ENCODE measurements at places on chromosomes 2 and 18. TPM values are rescaled to one million over a fixed set of nuclear protein-coding genes. Genes with fewer than 3 reads are reported as not detected.

Gene COL5A2
- total RNA-seq: 111 TPM

Gene DES
- total RNA-seq: 29.5 TPM

Gene NOL4
- under 0.01 TPM for total RNA-seq

Gene RBM45
- 15.4 TPM for total RNA-seq

Gene CYS1
- total RNA-seq: 2.4 TPM

Gene CDCA7
- total RNA-seq: 0.16 TPM

Gene IL1RN
- 3.8 TPM for total RNA-seq

Gene IL1F10
- not detected for total RNA-seq

Gene FAM110C
- 7.2 TPM for total RNA-seq

Gene DNAJC5G
- total RNA-seq: not detected

Gene MROH2A
- not detected for total RNA-seq

Gene ZNF396
- 4.3 TPM for total RNA-seq

Gene APOB
- 4.3 TPM for total RNA-seq

Gene PAX8
- total RNA-seq: 2.6 TPM

Gene TMEM150A
- 40.0 TPM for total RNA-seq

Gene FARP2
- 40.3 TPM for total RNA-seq

Gene MYL12B
- total RNA-seq: 371 TPM

Gene NEU2
- not detected for total RNA-seq

Gene VWC2L
- total RNA-seq: not detected

Gene PID1
- total RNA-seq: 60.3 TPM

Gene NOSTRIN
- total RNA-seq: 35.0 TPM

Gene GALNT1
- total RNA-seq: 46.5 TPM

Gene ALPP
- total RNA-seq: not detected

Gene RAB17
- 43.9 TPM for total RNA-seq

Gene ANKRD30BL
- not detected for total RNA-seq

Gene LRP2
- total RNA-seq: under 0.01 TPM

Gene IL1R1
- 206 TPM for total RNA-seq

Gene GNLY
- 2.1 TPM for total RNA-seq

Gene SPDYA
- total RNA-seq: 1.8 TPM

Gene RBM43
- 5.0 TPM for total RNA-seq

Gene MSTN
- 0.73 TPM for total RNA-seq

Gene ALPG
- total RNA-seq: not detected

Gene CBLN2
- total RNA-seq: 0.15 TPM

Gene HSBP1L1
- 24.6 TPM for total RNA-seq

All from breast epithelium (tissue), 4 donors.